ENCODE measurements at places on chromosomes 4 and X.

DNA sequence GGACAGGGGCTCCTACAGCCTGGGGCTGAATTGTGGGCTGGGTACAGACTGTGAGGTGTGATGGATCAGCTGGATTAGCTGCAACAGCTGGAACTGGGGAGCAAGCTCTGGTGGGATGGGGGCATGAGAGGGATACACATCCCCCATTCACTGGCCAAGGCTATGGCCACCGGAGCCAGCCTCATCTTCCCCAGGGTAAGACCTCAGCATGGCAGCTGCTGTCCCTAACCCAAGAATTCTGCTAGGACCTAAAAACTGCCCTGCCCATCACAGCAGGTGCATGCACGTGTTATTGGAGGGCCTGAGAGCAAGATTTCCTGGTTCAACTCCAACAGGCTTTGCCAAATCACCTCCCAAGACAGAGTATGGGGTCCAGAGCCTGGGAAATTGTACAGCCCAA lies 258.6 kb upstream of the AGTR2 start:
- DNase-seq: no peak

DNA sequence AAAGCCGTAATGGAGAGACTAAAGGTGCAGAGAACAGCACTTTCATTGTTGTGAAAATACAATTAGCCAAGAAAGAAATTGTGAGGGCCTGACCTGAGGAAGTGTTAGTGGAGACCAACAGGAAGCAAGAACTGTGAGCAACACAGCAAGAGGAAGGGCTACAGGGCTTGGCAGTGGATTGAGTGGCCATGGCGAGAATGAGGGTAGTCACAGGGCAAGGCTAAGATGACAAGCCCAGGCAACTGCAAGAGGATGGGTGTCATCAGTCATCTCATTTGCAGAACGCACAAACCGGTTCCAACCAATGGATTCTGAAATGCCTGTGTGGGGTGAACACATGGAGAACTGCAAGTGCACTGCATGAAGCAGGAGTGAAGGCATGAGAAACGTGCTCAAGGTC lies 3.6 kb downstream of the SLC10A6 start:
- DNase-seq: no peak

- DNase-seq: no peak
Observed at GRCh38 chrX:13855689-13856450, 39.0 kb upstream of the GPM6B start.

- peak; percentile 25 for DNase-seq
Observed at GRCh38 chr4:169439244-169439643, 168.5 kb upstream of the SH3RF1 start.

DNA sequence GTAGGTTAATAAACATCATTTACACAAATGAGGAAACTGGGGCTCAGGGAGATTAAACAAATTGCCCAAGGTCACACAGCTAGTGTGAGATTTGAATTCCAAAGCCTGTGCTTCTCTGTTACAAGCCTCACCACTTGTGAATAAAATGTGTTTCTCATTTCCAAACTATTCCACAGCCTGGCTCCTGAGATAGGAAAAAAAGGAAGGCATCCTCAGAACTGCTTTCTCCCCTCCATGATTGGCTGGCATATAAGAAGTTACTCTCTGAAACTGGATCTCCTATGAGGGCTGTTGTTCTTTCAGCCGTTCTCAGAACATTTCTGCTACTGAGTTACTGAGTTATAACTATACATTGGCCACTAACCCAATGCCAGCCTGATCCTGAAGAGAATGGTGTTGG lies 237.9 kb downstream of the MAML3 start:
- no peak for DNase-seq

DNA sequence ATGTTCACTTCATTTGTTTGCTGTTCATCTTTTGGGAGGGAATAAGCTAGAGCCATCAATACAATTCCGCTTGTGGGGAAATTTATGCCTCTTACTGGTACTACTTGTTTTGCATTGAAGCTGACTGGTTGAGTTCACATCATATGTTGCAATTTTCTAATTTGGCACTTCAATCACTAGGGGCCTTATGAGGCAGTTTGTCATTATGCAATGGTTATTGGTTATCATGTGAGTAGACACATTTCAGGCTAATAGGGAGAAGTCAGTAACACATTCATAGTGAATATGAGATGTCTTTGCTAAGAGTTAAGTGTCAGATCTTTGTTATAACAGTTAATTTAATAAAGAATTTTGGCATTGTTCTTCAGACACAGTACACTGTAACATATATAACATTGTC lies 5.0 kb downstream of the RPL36A start:
- DNase-seq: no peak

DNA sequence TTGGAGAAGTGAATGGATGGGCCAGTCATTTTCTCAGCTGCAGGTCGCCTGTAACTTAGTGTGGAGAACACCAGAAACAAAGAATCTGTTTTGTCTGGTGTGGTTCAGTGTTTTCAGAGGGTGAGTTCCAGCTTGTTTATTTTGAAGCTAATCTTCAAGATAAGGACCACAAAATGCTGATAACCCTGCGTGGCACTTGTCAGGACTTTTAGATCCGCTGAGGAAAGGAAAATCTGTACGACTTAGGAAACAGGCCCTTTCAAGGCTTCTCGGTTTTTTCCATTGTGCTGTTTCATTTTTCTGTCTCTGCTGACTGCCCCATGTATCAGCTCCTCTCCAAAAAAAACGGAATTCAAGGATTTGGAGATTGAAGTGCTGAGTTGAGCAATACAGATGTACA lies 8.7 kb upstream of the ANAPC4 start:
- DNase-seq: no peak

All from skeletal muscle cell (primary cell).